ENCODE measurements at places on chromosomes 12 and 14.

GRCh38 chr12:132604151-132604618, 6.2 kb downstream of the LRCOL1 start:
- DNase-seq = no peak

DNA sequence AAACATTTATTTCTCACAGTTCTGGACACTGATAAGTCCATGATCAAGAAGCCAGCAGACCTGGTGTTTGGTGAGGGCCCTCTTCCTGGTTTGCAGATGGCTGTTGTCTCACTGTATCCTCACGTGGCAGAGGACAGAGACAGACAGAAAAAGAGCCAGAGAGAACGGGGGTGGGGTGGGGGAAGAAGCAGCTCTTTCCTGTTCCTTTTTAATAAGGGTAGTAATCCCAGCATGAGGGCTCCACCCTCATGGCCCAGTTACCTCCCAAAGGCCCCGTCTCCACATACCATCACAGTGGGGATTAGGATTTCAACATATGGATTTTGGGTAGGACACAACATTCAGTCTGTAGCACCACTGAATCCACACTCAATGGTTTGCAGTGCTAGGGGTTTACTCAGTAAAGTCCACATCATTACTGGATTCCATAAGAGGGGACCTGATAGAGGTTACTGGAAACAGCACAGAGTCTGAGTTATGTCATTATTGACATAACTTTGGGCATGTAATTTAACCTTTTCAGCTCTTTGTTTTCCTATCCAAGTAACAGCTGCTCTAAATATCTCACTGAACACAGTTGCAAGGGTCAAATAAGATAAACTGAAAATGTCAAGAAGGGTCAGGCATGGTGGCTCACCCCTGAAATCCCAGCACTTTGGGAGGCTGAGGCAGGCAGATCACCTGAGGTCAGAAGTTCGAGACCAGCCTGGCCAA, 53.2 kb downstream of the RPAP3 start:
- no peak for DNase-seq

GRCh38 chr12:46103559-46104383, 113.4 kb upstream of the SCAF11 start:
- no peak for DNase-seq

DNA sequence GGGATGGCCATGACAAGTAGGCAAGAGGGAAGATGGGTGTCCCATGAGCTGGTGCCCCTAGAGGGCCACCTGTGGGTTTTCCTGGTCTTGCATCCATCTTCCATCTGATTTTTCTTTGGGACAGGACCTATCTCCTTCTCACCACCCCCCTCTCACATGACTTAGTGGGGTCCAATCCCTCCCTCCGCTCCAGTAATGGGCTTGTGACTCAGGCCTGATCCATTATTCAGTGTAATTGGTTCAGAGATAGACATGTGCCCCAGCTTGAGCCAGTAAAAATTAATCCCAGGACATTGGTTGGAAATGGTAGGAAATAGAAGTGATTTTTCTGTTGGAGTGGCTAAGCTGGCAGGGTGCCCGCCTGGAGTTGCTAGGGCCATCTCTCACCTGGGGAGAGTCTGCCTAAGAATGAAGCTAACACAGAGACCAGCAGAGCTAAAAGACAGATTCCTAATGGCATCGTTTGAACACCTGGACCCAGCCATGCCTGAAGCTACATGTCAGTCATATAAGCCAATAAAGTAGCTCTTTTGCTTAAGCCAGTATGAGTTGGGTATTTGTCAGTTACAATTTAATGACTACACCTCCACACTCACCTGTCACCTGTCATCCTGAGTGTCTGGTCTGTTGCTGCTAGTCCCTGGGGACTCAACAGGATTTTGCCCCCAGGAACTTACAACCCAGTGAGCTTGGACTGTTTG, 14.7 kb downstream of the RASAL1 start:
- DNase-seq = no peak

- no peak for DNase-seq
Observed at GRCh38 chr14:99637624-99638023, 7.3 kb upstream of the HHIPL1 start.

GRCh38 chr12:77795699-77796098, 35.0 kb upstream of the NAV3 start:
- no peak for DNase-seq

DNA sequence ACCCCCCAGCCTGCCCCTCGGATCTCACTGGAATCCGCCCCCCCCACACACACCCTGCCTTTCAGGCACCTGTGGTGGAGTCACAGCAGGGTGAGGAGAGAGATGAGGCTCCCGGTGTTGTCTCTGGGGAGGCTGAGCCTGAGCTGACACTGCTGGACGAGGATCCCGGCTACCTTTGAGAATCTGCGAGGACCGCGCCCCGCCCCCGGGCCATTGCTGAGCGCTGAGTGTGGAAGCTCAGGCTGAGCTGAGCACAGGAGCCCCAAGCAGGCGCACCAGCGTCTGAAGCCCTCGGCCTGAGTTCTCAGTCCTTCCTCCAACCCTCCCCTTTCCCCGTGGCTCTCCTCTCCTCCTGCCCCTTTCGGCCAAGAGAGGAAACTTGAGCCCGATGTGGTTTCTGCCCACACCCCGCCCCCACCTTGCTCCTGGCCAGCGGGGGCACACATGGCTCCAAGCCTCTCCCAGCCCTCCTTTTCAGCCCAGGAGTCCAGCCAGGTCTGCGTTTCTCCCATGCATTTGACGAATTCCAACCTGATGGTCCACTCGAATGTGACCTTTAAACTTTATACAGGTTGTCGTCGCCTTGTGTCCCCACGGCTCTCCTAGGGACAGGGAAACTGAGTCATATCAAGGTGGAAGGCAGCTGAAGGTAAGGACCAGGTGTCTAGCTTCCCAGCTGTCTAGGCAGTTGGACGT, at the start of gene NFE2:
NFE2 (minus strand) TSS at position 284 of the 696 bp plus-strand sequence. CDS start 5,767 bp downstream, outside the sequence.
- no peak for DNase-seq

DNA sequence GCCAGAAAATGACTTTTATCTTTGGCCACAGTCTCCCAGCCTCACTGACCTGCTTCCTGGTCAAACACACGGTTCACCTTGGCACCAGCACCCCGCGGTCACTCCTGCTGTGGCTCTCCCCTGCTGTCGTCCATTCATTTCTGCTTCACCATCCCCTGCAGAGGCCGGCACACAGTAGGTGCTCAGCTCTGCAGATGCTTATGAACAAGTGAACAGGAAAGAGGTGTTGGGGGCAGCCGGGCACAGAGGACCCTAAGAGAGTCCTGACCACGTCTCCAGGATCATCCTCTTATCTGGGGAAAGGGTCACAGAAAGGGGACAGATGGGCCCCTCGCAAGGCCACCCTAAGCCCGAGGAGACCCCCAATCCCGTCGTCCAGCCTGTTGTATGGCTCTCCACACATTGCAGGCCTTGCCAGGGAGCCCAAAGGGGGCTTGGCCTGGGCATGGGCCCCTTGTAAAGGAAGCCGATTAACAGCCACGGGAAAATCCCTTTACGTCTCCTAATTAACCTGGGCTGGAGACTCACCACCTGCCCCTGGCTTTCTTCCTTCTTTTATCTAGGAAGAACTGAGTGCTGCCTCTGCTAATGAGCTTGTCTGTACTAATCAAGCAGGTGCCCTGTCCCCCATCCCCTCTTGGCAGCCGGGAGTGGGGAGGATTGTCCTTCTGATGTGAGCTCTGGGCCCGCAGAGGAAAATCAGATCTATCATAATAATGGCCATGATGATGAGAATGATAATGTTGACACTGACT, 119.2 kb downstream of the AACS start:
- DNase-seq = no peak

GRCh38 chr12:64825143-64826021, 935 bp downstream of the TBC1D30 start:
- DNase-seq = no peak

GRCh38 chr12:58384196-58384595, 442.8 kb downstream of the ATP23 start:
- no peak for DNase-seq

- no peak for DNase-seq
Observed at GRCh38 chr12:85653731-85654455, 182.3 kb downstream of the RASSF9 start.

DNA sequence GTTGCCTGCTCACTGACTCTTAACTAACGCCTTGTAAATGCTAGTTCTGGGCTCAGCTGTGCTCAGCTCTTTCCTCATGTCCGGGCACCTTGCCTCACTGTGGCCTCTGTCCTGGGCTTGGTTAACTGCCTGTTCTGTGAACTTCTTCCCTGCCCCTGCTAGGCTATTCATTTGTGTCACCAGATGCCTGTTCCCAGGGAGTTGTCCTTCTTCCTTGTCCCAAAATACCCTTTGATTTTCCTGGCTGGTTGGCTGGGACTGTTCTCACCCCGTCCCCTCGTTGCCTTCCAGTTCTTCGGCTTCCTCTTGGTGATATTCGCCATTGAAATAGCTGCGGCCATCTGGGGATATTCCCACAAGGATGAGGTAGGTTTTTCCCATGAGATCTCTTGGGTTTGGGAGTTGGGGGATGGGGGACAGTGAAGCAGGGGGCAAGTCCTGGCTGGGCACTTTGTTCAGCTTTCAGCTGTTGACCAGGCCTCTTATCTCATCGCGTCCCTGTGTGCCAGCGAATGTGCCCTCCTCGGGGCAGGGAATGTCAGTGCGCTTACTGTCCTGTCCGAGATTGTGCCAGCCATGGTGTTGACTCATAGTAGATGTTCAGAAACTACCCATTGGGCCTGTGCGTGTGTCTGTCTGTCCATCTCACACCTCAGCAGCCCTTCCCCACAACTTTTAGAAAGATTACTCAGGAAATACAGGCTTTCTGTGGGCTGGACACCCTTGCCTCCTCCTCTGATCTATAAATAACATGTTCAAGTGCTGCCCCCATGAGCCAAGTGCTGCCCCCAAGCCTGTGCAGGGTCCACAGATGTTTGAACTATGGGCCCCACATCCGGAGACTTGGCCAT, 33.1 kb downstream of the CD9 start:
- no peak for DNase-seq

DNA sequence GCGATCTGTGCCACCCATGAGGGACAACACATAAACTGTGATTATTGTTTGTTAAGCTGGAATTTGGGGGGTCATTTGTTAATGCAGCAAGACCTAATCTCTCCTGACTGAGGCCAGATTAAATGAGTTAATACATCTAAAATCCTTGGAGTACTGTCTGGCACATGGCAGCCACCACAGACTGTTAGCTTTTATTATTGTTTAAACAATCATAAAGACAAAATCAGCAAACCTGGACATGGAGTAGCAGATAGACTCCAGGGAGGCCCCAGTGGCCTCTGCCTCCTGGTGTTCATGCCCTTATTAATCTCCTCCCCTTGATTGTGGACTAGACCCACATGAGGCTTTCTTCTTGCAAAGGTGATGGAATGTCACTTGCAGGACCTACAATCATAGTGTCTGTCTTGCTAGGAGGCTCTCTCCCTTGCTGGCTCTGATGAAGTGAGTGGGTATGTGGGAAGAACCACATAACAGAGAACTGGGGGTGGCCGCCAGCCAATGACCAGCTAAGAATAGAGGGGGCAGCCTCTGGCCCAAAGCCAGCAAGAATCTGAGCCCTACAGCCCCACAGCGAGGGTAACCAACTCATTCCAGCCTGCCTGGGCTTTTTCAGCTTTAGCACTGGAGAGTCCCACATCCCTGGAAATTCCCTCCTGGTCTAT, 142.0 kb downstream of the SCARB1 start:
- no peak for DNase-seq

DNA sequence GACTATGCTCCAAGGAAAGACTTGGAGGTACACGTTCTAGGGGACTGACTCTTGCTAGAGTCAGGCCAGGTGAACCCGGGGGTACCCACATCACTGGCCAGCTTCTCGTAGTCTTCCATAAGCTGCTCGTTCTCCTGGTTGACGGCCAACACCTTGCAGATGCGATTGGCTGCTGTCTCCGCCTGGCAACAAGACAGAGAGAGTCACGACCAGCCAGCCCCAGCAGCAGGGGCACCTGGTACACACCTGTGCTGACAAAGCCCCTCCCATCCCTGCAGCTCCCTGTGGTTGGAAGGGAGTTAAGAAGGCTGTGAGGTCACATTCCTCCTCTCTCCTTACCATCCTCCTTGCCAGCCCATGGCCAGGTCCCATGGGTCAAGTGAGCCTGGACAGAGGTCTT, 85.5 kb downstream of the ACTN1 start:
- DNase-seq = no peak

GRCh38 chr14:30156571-30156970, 228.9 kb upstream of the PRKD1 start:
- DNase-seq = no peak
